Activated CD4-positive, CD25-positive, alpha-beta regulatory T cell treated with anti-CD3 and anti-CD28 coated beads, Interleukin-2, amount 50 U/mL, for 16 hours (primary cell): ENCODE measurements at places on chromosomes 5 and 9.

DNA sequence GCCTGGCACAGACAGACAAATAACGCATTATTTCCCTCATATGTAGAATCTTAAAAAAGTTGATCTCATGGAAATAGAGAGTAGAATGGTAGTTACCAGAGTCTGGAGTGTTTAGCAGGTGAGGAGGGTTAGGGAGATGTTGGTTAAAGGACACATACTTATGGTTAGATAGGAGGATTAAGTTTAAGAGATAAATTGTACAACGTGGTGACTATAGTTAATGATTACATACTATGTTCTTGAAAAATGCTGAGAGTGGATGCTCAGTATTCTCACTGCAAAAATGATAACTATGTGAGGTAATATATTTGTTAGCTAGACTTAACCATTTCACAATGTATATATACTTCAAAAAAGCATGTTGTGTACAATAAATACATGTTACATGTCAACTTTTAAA is 38.0 kb downstream of the CERT1 start:
- no peak for DNase-seq

GRCh38 chr5:141692919-141693725 is 11.1 kb upstream of the ARAP3 start:
- DNase-seq = peak; percentile 65

DNA sequence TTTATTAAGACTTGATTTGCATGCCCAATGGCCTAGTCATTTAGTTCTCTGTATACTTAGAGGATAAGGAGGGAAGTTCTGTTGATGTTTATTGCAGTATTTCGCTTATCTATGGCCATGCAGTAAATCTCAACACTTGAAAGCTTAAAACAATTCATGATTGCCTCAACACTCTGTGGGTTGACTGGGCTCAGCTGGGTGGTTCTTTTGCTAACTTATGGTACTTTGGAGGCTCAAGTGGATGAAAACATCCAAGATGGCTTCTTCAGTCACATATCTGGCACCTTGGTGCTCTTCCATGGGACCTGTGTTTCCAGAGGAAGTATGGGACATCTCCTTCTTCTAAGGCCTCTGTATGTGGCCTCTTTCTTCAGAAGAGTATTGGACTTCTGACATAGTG is 10.3 kb upstream of the ROR2 start:
- DNase-seq = no peak

DNA sequence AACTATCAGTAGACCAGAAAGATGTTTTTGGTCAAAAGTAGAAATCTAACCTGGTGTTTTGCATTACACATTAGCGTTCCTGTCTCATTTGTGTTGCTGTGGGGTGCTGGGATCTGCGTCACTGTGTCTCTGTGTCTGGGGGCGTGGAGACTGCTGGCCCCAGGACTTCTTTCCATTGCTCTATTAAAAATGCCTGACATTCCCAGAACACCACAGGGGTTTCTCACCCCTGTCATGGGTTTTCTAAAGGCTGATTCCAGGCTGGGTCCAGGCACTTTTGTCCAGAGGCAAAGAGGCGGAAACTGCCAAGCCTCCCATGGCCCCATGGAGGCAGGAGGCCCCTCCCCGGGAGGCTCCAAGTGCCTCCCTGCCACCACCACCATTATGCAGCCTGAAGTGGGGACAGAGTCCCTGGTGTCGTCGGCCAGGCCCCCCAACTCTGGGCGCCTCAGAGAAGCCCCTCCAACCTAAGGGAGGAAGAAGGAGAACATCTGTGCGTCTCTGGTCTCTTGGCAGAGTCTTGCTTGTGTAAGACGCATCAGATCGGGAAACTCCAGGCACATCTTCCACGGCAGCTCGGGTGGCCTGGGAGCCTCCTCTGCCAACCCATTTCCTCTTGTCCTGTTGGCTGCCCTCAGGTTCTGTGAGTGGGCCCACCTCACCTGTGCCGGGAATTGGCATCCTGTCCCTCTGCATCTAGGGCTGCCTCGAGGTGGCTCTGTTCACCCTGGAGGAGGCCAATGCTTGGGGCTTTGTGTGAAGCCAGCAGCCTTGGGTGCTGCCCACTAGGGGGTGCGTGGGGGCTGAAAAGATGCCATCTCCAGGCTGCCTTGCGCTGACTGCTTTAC is 13.8 kb upstream of the PLEKHG4B start:
- no peak for DNase-seq

- no peak for DNase-seq
Observed at GRCh38 chr9:92550765-92551164, 15.0 kb upstream of the ECM2 start.

DNA sequence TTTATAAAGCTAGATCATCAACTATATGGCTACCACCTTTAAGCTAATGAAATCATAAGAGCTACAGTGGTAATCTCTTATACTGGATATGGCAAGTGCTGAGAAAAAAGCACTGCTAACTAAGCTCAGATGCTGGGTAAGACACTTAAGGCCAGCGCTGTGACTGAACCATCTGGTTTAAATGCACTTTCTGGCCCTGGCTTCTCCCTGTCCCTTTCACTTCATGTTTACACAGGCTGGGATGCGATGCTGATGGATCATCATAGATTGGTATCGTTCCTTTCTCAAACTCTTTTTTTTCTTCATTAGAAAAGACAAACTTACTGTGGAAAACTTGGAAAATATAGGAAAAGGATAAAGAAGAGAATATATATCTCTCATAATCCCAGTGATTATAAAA is 52.3 kb downstream of the KIF24 start:
- DNase-seq = no peak

DNA sequence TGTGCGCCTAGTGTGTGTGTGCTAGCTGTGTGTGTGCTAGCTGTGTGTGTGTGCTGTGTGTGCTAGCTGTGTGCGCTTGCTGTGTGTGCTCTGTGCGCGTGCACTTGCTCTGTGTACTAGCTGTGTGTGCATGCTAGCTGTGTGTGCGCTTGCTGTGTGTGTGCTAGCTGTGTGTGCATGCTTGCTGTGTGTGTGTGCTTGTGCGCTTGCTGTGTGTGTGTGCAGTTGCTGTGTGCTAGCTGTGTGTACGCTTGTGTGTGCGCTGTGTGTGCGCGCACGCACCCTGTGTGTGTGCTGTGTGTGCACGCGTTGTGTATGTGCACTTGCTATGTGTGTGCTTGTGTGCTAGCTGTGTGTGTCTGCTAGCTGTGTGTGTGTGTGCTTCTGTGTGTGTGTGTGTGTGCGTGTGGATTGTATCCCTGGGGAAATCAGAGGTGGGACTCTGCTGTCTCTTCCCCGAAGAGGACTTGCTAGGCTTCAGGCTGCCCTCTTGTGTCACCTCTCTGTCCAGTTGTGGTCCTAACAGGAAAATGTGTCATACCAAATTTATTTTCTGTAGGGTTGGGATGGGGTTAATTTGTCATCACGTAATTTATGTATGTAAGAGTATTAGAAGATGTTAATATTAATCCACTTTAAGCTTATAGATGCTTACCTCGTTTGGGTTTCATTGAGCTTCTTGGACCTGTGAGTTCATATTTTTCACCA is 38.9 kb downstream of the TPPP start:
- no peak for DNase-seq

DNA sequence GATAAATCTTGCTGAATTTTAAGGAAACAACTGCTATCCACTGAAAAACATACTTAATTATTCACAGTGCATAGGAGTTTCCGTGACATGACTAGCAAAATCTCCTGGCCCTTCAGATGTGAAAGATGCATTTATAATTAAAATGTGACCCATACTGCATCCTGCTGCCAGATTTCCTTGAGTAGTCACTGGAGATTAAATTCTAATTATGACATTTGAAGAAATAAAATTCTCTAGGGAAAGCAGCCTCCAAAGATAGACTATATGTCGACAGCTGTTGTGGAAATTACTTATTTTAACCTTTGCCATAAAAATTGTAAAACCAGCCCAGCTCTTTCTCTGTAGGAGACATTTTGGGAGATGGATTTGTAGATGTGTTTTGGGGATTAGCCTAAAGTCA is 193.6 kb upstream of the SMC2 start:
- DNase-seq = no peak

DNA sequence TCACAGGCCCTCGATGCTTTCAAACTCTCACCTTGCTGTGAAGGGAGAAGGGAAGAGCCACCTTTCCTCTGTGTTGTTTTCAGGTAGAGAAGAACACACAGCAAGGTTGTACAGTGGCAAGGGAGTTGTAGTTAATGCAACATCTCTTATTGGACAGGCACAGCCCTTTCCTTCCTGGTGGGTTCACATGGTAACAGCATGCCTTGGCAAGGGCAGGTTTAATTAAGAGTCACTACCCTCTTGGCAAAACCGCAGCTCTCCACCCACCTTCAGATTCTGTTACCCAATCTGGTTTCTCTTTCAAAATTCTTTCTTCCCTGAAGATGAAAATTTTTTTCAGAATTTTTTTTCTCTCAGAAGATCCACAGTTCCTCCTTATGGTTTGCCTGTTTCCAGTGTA is 253.1 kb downstream of the TLR4 start:
- no peak for DNase-seq

DNA sequence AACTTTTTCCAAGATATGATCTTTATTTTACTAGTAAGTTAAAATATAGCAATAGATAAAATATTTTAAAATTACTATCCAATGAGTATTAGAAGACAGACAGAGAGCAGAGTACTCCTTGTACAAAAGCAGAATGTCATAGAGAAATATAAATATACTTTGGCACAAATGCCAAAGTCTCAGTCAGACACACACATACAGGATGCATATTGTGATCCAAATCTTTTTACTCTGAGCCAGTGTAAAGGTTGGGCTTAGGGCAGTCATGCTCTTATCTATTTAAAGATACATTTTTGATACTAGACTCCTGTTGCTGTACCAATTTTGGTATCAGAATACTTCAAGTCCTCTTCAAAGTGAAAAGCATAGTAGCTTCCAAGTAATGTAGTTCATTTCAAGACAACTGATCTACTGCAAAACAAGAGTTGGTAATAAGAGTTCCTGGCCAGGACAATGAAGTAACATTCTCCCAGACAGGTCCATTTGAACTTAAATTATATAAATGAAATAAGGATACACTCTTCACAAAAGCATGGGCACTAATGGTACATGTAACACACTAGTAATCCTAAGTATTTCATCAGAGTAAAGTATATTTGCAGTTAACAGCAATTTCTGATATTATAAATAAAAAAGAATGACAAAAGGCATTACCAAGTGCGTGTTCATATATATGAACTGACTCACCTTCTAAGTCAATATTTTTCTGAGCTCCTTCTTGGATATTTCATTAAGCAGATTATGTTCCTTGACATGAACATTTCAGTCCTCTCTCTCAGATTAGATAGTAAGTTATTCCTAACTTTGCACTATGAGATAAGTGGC is 10.5 kb downstream of the PFDN1 start:
- no peak for DNase-seq

DNA sequence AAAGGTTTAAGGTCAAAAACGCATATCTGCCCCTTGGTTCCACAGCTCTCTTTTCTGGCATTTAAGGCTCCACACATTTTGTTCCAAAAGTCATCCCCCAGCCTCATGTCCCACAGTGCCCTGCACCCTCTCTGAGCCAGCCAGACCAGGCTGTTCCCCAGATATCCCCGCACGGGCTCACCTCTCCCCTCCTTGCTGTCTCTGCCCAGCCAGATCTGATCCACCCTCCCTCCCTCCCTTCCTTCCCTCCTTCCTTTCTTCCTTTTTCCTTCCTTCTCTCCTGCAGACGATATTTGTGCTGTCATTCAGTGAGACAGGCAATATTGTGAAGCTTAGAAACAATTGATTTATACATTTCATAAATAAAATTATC is 37.0 kb downstream of the DUSP1 start:
- DNase-seq = no peak

- DNase-seq = no peak
Observed at GRCh38 chr9:99720455-99721050, 101.1 kb upstream of the NR4A3 start.

- no peak for DNase-seq
Observed at GRCh38 chr5:1310118-1310517, 15.2 kb upstream of the TERT start.

DNA sequence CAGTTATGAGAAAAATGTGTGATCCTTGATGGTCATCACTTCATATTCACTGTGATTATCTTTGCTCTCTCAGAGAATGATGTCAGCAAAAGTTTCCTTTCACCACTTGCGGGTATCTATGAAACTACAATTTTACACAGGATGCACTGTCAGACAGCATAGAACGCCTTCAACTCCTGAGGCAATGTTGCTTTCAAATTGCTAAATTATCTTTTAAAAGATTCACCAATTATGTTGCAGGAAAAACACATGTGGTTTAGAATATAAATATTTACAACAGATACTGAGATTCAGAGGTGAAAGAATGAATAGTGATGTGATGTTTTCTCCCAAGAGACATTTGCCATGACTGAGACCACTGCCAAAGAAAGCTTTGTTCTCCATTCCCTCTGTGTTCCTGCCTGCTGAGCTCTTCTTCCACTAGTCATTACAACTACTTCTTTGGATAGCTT is 879.8 kb upstream of the DMAC1 start:
- no peak for DNase-seq

DNA sequence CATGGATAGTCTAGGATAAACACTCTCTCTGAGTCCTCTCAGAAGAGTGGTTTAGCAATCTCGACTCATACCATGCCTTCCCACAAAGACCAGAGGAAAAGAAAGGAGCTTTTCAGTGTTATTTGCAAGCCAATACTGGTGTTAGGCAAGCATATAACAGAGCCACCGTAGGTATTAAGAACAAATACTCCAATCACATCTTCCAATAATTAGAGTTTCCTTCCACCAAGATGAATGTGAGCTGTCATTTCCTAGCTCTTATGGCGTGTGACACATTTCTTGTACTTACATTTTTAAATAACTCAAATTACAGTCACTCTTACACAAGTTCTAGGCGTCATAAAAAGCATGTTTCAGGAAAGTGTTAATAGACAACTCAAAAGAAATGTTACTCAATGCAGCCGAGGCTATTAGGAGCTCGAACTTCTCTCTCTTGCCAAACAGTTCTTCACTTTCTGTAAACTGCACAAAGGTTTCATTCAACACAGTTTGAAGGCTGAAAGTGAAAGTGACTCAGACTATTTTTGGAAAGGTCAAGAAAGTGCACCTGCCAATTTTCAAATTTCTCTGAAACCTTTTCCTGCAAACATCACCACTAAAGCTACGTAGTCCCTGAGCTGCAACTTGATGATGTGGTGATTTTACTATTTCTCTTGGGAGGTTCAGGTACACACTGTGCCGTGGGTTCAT is 153.8 kb downstream of the AUH start:
- no peak for DNase-seq

- no peak for DNase-seq
Observed at GRCh38 chr9:136599811-136600660, 54.2 kb upstream of the NOTCH1 start.

DNA sequence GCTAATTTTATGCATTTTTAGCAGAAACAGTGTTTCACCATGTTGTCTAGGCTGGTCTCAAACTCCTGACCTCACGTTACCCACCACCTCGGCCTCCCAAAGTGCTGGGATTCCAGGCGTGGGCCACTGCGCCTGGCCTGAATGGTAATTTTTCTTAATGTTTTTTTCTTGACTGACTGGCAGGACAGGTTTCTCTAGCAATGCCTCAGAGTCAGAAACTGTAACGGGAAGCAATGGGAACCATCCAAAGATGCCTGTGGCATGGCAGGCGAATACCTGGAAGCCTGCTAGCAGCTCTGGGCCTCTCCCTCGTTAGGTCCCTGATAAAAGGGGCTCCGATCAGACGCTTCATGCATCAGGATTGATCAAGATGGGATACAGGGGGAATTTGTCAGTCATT is 639.2 kb downstream of the NR2F1-AS1 start:
- DNase-seq = no peak
